Esophagus squamous epithelium (tissue), 5 donors: ENCODE measurements at places on chromosomes 1 and 21.
A peak's percentile ranks its signal among the peaks of the same experiment; 100 is the strongest.

DNA sequence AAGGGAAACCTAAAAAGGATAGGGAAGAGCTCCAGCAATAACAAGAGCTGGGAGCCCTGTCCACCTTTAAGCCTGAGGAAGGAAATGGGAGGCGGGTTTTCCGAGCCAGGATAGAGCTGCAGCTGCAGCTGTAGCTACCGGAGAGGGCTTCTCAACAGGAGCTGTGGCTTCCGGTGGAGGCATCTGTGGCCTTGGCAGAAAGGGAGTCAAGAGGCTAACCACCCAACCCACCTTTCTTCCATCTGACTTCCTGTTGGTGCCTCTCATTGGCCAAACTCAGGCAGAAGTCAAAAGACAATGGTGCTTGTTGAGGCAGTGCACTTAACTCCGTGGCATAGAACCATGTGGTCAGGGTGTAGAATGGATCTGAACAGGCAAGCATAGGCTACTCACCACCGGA lies 313.1 kb upstream of the DAB1 start:
- H3K27me3 ChIP-seq, result no peaks in the 10 kb centered on the region
- DNase-seq, result no peak
- H3K36me3 ChIP-seq, result no peaks in the 10 kb centered on the region
- H3K4me1 ChIP-seq, result no peaks in the 10 kb centered on the region

GRCh38 chr1:869499-870244 lies 54.1 kb upstream of the SAMD11 start:
- peaks cover 10% of the 10 kb centered on the region for H3K4me1 ChIP-seq
- no peak overlapping the region for H3K27ac ChIP-seq
- no peaks in the 10 kb centered on the region for H3K27me3 ChIP-seq
- peak overlapping the region; percentile 25 for H3K4me3 ChIP-seq
- DNase-seq, result no peak

DNA sequence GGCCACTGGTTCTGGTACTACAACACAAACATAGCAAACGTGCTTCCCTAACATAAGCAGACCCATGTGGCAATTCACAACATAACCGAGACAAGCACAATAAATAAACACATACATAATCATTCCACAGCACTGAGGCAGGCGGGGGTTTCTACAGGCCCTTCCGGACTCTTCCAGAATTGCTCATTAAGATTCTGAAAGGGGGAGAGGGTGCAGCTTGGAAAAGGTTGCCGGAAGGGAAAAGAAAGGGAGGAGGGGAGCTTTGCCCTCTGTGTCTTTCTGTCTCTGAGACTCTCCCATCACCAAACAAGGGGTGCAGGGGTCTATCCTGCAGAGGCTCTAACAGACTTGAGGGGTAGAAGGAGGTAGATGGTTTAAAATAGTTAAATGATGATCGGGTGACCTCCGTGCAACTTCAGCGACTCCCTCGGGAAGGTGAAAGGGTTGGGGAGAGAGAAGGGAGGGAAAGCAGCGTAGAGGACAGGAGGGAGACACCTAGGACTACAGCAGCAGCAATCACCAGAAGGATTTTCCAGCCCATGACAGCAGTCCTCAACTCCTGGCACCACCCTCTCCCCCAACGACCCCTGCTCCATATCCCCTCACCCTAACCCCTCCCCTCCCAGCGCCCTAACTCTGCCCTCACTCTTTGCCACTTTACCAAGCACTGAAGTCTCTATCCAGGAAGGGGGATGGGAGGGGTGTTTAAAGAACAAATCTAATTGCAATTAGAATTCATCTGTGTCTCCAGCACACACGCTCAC lies 365.5 kb upstream of the ESRRG start:
- H3K4me1 ChIP-seq, result no peaks in the 10 kb centered on the region
- H3K27ac ChIP-seq, result no peak overlapping the region
- H3K36me3 ChIP-seq, result no peaks in the 10 kb centered on the region
- H3K4me3 ChIP-seq, result peak overlapping the region; percentile 62

DNA sequence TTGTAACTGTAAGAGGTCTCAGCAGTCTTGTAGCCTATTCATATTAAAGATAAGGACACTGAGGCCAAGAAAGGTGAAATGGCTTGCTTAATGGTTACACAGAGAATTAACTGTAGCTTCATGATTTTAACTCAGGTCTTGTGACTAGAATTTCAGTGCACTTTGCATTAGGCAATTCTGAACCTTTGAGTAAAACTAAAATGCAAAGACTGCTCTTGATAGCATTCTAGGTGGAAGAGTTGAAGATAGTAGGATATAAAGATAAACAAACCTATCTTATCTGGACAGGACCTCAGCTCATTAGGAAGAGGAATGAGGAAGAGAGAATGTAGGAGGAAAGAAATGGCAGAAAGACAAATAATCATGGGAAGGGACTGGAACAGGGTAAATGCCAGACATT lies 68.6 kb upstream of the RGL1 start:
- H3K4me1 ChIP-seq, result peaks cover 8% of the 10 kb centered on the region
- H3K4me3 ChIP-seq, result no peak overlapping the region
- no peaks in the 10 kb centered on the region for H3K27me3 ChIP-seq
- H3K36me3 ChIP-seq, result no peaks in the 10 kb centered on the region
- no peak for DNase-seq
- H3K27ac ChIP-seq, result no peak overlapping the region

DNA sequence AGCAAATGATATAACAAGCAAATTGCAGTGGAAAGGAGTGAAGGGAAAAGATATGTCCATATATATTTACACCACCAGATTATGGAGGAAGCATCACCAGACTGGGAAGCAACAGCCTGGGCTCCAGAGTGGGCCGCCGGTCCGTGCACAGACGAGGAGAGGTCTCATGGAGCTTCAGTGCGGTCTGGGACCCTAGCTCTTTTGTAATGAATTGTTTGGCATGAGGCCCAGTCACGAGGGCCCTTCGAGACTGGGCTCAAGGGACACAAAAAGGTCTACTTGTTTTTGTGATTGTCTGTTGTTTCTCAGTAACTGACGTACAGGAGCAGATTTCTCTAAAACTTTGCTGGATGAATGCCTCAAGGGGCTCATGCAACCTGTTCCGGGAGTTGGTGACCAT lies 12.9 kb upstream of the STUM start:
- no peaks in the 10 kb centered on the region for H3K4me1 ChIP-seq
- no peak for DNase-seq
- H3K36me3 ChIP-seq, result no peaks in the 10 kb centered on the region
- no peak overlapping the region for H3K4me3 ChIP-seq

DNA sequence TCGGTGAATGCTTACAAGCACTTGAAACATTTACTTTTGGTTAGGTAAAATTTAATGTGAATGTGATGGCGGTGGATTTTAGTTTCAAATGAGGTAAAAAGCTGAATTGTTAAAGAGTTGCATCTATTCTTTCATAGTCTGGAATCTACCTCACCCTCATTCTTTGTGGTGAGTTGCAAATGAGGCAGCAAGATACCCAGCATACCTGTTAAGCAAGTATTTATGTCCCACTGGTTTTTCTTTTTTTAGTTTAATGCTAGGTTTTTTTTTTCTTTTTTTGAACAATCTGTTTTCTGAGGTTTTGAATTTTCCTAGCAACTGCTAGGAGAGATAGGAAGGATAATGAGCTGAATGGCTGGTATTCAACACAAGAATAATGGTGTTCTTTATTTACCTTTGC lies 127.9 kb upstream of the CACYBP start:
- no peak overlapping the region for H3K4me3 ChIP-seq
- no peaks in the 10 kb centered on the region for H3K27me3 ChIP-seq
- no peaks in the 10 kb centered on the region for H3K36me3 ChIP-seq
- no peak for DNase-seq
- H3K27ac ChIP-seq, result peak overlapping the region; percentile 68
- H3K4me1 ChIP-seq, result no peaks in the 10 kb centered on the region

DNA sequence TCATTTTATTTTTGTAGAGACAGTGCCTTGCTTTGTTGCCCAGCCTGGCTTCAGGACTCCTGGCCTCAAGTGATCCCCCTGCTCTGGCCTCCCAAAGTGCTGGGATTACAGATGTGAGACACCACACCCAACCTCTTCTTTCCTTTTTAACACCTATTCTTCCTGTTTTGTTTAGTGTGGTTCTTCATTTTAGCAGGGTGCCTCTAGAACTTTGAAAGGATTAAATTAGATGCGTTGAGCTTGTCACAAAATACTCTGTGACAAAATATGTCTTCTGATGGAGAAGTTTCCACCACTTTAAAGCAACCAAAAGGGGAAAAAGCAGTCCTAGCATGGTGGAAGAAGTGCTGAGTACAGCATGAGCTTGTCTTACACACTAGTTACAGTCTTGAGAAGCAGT lies 42.0 kb downstream of the CDC14A start:
- no peak overlapping the region for H3K27ac ChIP-seq
- H3K4me3 ChIP-seq, result no peak overlapping the region
- no peaks in the 10 kb centered on the region for H3K27me3 ChIP-seq
- H3K36me3 ChIP-seq, result no peaks in the 10 kb centered on the region
- no peak for DNase-seq
